ENCODE measurements at places on chromosomes 2 and 18.

DNA sequence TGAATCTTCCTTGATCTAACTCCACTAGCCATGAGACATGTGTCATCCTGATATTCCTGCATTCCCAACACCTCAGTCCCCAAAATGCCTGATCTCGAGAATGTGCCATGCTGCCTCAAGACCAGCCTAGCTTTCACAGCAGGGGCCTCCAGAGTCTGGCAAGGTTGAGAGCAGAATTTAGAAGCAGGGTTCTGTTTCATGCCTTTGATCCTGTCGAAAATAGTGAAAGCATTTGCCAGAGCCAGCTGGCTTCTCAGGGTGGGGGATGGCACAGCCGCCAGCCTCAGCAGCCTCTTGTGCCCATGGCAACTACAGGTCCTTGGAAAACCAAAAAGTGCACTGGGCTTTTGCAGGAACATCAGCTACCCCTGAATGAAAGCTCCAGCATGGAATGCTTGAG lies 143.5 kb downstream of the RTN4 start:
- no peak for DNase-seq

GRCh38 chr2:16302431-16303272 lies 362.3 kb downstream of the MYCN start:
- no peak for DNase-seq

GRCh38 chr2:62457556-62457955 lies 48.4 kb downstream of the TMEM17 start:
- DNase-seq, result no peak

DNA sequence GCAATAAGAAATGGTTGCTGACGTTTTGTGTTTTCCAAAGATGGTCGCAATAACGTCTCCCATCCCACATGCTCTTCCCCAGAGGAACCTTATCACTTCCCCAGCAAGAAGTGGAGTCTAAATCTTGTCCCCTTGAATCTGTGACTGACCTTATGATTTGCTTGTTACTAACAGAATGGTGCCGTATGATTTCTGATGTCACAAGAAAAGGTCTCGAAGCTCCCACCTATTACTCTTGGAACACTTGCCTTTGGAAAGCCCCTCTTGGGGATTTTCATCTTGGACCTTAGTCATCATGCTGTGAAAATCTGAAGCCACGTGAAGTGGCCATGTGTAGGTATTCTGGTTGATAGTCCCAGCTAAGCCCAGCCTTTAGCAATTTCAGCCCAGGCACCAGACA lies 86.2 kb upstream of the GLS start:
- no peak for DNase-seq

GRCh38 chr18:32937066-32937465 lies 164.2 kb upstream of the KLHL14 start:
- no peak for DNase-seq

- DNase-seq, result no peak
Observed at GRCh38 chr2:88036606-88037005, 19.0 kb downstream of the KRCC1 start.

- peak; percentile 43 for DNase-seq
Observed at GRCh38 chr2:96264656-96265348, 995 bp downstream of the TMEM127 start.

GRCh38 chr2:41722668-41723369 lies 325.0 kb upstream of the PKDCC start:
- no peak for DNase-seq

DNA sequence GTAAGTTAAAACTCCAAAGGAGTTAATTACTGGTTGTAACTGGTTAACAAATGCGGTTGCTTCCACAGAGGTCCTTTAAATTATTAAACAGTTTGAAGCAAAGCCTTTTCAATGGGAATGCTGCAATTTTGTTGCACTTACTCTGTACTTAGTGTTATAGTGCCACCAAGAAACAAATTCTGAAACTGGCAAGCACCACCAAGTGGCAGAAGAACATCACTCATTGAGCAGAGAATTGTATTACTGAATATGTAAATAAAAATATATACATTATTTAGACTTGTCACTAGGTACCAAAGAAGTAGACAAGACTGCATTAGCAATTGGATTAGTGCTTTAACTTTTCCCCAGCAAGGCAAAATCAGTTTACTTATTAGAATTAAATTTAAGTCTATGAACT lies 2.6 kb upstream of the TMEFF2 start:
- DNase-seq, result no peak

DNA sequence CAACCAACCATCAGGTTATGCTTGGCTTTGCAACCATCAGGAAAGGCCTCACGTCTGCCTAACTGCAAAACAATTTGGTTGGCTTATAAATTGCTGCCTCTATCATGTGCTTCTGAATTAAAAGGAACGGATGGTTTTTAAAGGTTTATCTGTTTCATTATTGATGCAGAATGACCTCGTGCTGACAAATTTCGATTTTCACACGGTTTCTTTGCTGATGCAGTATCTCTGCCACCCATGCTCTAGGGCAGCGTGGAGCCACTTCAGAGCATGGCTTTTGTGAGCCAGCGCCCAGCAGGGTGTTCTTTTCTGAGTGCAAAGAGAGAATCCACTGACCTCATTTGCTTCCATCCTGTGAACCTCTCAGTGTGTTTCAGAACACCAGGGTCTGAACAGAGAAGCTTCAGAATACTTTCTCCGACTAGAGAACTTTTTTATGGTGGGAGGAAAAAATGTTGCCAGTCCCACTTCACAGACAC lies 143.1 kb upstream of the L3MBTL4 start:
- no peak for DNase-seq

DNA sequence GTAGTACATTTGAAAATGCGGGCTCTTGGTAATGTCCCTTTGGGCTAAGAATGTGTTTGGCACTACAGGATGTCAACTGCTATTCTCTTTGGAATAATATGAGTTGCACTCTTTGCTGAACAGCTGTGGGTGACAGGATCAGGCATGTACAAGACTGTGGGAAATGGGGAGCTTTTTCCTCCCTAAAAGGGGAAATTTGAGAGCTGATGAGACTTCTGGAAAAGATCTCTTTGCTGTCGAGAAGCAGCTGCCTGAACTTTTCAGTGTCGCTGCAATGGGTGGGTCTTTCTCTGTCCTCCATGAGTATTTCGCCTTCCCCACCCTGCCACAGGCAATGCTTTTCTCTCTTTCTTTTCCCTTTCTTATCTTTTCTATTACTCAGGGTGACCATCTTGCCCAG lies 762.2 kb upstream of the GCFC2 start:
- DNase-seq, result no peak

- DNase-seq, result no peak
Observed at GRCh38 chr2:121253674-121254240, 31.2 kb downstream of the TFCP2L1 start.

DNA sequence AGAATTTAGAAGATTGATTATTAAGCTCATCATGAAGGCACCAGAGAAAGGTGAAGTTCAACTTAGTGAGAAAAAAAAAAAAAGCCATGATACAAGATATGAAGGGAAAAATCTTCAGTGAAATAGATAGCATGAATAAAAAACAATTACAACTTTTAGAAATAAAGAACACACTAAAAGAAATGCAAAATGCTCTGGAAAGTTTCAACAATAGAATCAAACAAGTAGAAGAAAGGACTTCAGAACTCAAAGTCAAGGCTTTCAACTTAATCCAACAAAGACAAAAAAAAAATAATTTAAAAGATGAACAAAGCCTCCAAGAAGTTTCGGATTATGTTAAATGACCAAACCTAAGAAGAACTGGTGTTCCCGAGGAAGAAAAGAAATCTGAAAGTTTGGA lies 105.5 kb downstream of the GRB14 start:
- DNase-seq, result no peak

DNA sequence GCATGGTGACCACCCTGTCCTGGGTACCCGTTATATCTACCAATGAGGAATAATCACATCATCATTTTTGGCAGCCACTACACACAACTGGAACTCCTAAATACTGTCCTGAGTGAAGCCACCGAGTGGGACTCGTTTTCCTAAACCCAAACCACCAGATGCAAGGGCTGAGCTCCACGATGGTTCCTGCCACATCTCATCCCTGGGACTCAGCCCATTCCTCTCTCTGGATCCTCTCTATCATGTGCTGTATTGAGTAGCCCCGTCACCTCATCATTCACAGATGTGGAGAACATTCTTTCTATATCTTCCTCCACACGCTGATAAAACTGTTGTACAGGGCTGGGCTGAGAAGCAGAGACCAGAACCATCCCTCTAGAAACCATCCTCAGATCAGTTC lies 79.4 kb upstream of the SMAD7 start:
- no peak for DNase-seq

DNA sequence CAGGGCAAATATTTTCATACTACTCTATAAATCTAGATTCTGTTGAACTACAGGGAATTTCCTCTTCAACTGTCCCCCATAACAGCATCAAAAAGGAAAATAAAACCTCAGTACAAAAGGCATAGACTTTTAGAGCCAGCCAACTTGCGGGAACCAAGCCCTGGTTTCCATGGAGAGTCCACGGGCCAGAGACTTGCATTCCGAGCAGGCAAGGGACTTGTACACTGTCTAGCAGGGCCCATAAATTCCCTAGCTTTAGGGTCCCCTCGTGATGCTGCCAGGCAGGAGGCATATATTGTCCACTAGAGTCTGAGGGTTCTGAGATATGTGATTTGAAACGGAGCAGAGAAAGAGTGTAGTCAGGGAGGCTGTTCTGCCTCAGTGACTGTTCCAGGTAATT lies 153.1 kb upstream of the SLC14A2 start:
- no peak for DNase-seq
